ENCODE measurements at places on chromosomes 13 and 19.

GRCh38 chr13:28623782-28624706 is 34.9 kb upstream of the POMP start:
- no peak for DNase-seq

- no peak for DNase-seq
These were observed 865 bp downstream of the ZNF382 start for GRCh38 chr19:36605877-36606478.

DNA sequence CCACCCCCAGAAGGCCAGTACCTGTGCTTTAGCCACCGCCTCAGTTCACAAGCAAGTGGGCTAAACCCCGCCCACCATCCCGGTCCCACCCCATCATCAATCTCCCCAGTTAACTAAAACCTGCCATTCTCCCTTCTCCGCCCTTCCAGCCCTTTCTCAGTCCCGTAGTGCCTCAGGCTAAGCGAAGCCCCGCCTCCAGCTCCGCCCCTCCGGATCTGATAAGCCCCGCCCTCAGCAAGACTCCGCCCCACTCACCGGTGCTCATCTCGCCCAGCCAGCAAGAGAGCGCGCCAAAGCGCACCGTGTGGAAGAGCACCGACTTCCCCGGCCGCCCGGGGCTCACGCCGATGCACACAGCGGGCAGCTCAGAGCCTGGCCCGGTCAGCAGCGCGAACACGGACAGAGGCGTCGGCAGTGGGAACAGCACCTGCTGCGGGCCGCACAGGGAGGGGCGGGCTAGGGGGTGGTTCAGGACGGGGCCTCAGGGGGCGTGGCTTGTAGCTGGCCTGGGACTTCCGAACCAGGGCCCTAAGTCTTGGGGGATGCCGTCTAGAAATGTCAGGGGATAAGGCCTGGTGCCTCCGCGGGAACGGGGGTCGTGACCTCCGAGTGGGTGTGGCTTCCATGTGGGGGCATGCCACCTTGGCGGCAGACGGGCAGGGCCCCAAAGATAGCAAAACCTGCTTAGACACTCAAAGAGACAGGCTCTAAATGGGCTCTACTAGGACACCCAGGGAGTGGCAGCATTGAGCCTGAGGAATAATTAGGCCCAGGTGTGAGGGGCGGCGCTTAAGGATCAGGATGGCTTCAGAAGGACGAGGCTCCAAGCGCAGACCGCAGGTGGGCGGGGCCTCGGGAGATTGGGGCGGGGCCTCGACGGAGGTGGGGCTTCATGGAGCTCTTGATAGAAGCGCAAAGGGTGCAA is 21.4 kb downstream of the MAP4K1 start:
- DNase-seq: no peak

DNA sequence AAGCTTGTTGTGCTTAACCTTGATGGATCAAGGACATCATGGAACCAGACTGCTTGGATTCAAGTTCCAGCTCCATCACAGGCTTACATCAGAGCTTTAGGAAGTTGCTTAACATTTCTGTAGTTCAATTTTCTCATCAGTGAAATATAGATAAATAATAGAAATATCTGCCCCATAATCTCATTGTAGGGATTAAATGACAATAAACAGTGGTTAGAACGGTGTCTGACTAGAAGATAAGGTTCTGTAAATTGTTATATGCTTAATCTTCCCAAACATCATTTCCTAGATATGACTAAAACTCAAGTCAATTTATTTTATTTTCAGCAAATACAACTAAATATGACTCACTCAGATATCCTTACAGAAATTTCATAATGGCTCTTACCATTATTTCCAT is 83.5 kb downstream of the SLITRK1 start:
- DNase-seq: no peak

- DNase-seq: no peak
These were observed 118.4 kb downstream of the COG6 start for GRCh38 chr13:39773833-39774232.

- DNase-seq: peak; percentile 100
These were observed 47.0 kb upstream of the PNMA8B start for GRCh38 chr19:46542428-46543230.

GRCh38 chr13:93736081-93736480 is 509.5 kb downstream of the GPC6 start:
- DNase-seq: no peak

- no peak for DNase-seq
These were observed 29.1 kb downstream of the DHX34 start for GRCh38 chr19:47378246-47378645.

DNA sequence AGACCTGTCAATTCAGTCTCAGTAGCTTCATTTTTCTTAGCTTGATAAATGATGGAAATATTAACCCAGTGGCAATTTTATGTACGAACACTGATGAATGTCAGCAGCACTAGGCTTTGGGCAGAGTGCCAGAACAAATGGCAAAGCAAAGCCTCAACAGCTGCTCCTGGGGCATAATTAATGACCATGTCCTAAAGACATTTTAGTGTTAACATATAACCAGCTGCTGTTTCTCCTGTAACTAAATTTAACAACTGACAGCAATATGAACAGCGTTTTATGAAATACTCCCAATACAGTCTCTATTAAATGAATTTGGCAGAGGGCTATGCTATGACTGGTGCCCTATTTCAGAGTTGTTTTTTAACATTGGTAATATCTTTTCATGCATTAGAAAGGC is 47.1 kb downstream of the ZNF568 start:
- DNase-seq: no peak

DNA sequence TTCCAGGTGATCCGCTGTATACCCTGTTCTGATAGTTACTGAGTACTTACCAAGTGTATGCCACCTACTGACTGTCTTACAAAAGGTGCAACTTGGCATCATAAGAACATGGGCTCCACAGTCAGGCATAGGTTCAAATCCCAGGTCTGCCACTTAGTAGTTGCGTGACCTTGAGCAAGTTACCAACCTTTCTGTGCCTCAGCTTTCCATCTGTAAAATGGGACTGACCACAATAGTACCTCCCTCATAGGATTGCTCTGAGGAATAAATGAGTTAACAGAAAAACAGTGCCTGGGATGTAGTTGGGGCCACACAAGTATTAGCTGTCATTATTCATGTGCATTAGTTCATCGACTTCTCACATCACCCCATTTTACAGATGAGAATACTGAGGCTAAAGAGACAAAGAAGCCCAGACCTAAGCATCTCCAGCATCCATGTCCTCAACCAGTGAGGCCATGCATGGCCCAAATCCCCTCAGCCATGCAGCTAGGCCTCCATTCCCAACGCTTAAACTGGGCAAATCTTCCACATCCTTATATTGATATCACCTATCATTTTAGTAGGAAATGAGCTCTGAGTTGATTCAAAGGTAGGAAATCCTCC is 51.3 kb upstream of the UBE2L5 start:
- no peak for DNase-seq

GRCh38 chr19:47391510-47392223 is 27.7 kb downstream of the MEIS3 start:
- peak; percentile 51 for DNase-seq

- DNase-seq: no peak
These were observed 98.0 kb upstream of the SLC10A2 start for GRCh38 chr13:103164251-103164650.

DNA sequence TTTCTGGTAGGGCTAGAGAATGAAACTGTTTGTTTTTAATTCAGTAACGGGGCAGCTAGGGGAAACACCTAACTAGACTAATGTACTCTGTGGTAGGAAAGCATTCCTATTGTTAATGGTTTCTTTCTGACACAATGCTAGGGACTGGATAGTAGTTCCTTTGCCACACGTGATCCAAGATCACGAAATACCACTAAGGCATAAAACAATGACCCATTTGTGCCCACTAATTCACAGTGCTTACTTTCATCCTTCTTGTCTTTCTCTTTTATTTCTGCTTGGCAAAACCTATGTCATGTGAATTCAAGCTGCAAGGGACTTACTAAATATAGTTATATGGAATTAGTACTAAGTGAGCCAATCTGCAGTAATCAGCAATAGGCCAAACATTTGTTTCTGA is 834.1 kb upstream of the SLITRK6 start:
- DNase-seq: no peak

GRCh38 chr19:30137747-30138146 is 195.7 kb downstream of the URI1 start:
- DNase-seq: no peak

GRCh38 chr13:111058796-111059506 is 56.2 kb upstream of the ARHGEF7 start:
- no peak for DNase-seq

Data from omental fat pad (tissue), 4 donors.